ENCODE measurements at places on chromosomes 1 and 21.

DNA sequence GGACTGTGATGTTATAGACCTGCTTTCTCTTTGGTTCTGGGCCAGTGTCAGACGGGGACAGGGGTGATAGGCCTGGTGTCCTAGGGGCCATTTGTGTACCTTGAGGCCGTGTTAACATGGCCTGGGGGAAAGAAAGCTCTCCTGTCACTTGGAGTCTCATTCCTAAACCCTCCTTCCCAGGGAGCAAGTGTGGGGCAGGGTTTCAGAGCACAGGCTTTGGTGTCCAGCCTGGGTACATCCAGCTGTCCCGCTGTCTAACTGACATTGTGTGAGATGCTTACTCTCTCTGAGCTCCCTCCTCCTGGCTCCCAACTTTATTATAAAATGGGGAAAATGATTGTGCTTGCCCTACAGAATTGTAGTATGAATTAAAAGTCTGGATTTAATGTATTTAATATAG, 32.6 kb upstream of the EPHA8 start:
- DNase-seq, result no peak

- DNase-seq, result no peak
Measured at GRCh38 chr21:44443891-44444285, 11.4 kb upstream of the LRRC3 start.

GRCh38 chr1:100847361-100848082, 47.1 kb downstream of the EXTL2 start:
- no peak for DNase-seq

DNA sequence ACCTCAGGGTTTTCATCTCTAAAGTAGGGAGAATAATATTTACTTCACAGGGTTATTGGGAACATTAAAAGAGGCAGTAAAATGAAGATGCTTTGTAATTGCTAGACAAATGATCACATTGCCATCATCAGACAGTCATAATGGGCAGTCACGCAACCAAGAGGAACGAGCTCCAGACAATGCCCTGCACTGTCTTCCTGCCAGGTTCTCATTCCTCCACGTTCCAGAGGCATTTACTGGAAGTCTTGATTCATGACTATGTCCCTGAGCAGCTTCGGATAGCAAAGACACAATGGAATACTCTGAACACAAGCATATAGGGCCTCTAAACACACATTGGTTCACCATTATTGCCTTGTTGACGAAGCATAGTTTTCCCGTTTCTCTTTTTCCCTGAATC, 389.7 kb downstream of the NTNG1 start:
- no peak for DNase-seq

DNA sequence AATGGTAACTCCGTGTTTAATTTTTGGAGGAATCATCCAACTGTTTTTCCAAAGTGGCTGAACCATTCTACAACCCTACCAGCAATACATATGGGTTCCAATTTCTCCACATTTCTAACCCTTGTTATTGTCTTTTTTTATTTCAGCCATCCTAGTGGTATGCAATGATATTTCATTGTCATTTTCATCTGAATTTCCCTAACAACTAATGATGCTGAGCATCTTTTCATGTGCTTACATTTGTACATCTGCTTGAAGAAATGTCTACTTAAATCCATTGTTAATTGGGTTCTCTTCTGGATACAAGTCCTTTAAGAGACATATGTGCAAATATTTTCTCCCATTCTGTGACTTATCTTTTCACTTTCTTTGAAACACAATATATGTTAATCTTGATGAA, 43.3 kb downstream of the EPRS1 start:
- DNase-seq, result no peak

DNA sequence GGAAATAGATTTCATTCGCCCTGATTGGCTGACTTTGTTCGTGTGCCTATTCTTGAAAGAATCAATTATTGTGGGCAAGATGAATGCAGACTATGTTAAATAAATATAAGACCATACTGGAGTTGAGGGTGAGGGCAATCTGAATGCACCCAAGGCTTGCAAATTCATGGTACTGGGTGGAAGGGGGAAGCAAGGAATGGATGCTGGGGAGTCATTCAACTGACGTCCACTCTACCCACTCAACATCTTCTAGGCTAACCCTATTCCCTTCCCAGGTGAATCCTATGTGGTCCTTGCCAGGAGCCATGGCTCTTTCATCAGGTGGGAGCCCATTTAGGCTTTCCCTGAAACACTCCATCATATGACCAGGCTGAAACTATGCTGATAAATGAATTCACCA, 5.7 kb upstream of the CYP4B1 start:
- no peak for DNase-seq

DNA sequence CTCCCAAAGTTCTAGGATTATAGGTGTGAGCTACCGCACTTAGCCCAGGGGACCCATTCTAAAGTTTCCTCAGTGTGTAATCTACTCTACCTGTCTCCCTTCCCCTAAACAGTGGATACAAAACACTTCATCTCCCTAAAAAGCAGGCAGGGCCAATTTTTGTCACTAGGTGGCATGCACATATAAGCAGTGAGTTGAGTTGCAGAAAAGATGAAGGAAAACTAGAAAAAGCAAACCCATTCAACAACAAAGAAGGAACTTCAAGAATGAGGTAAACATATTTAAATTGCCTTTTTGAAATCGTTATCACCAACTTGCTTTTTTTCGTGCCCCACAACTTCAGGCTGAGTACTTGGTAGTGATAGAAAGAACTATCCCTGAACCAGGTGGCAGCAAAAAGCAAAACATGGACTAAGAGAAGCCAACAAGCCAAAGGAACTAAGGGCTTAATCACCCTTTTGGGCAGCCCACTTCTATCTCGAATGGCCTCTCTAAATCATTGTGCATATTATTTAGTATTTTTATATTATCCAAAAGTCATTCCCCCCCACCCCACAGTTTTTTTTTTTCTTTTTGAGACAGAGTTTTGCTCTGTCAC, 19.7 kb upstream of the ALDH9A1 start:
- peak; percentile 51 for DNase-seq

DNA sequence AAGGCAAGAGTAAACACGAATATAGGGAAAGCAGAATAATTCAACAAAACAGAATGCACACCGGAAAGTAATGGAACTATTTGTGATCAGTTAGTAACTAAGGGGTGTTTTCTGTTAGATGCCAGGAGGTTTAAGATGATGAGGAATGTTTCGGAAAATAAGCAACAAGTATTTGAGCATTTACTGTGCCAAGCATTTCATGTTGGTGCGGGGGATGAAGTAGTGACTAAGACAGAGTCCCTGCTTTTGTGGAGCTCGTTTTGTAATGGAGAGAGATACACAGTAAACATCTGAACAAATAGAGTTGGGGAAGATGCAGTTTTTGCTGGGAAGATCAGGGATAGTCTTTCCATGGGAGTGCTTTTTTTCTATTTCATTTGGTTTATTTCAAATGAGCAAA, 78.7 kb downstream of the DYRK1A start:
- no peak for DNase-seq

GRCh38 chr1:66012106-66012784, 219.6 kb downstream of the PDE4B start:
- no peak for DNase-seq

DNA sequence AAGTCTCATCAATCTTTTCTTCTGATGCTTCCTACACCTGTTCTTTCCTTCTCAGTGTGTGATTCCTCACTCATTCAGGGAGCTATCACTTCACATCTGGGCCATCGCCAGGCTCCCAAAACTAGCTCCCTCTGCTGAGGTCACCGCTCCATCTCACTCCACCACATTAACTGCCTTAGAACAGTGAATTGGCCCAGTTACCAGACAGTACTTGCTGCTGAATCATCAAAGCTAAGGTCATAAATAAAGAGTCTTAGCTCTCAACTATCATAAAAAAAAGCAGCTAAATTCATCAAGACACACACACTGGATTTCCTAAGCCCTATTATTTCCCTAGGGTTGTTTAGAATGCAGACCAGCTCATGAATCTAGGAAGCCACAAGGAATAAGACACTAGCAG, 18.8 kb upstream of the SRM start:
- DNase-seq, result no peak

DNA sequence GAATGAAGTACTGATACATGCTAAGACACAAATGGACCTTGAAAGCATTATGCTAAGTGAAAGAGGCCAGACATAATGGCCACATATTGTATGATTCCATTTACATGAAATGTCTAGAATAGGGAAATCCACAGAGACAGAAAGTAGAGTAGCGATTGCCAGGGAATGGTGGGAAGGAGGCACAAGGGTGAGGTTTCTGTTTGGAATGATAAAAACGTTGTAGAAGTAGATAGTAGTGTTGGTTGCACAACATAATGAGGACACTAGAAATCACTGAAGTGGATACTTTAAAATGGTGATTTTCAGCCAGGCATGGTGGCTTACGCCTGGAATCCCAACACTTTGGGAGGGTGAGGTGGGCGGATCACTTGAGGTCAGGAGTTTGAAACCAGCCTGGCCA, 97.6 kb upstream of the VANGL1 start:
- no peak for DNase-seq

DNA sequence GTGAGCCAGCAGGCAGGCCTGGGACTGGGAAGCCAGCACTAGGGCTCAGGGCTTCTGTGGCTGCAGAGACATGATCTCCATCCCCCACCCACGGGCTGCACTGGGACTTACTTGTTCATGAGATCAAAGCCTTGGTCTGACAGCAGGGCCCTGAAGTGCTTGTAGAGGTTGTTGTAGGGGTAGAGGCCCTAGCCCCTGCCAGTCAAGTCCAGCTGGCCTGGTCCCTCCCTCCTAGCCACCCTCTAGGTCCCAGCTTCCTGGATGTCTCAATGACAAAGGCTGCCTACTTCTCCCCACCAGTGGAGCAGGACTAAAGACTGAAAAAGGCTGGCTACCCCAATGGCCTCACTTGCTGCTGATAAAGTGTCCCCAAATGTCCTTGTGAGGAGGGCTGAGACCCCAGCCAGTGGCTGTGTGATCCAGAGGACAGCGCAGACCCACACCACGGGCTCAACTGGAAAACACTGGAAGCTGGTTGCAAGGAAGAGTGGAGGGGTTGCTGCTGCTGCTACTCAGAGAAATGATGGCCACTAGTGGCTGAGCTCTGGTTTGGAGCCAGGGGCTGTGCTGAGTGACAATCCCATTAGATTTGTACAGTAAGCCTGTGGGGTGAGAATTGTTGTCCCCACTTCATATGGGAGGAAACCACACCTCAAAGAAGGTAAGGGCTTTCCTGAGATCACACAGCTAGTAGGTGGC, 1.4 kb downstream of the HTR1D start:
- no peak for DNase-seq

- no peak for DNase-seq
Measured at GRCh38 chr1:17168091-17168876, 36.6 kb upstream of the PADI1 start.

DNA sequence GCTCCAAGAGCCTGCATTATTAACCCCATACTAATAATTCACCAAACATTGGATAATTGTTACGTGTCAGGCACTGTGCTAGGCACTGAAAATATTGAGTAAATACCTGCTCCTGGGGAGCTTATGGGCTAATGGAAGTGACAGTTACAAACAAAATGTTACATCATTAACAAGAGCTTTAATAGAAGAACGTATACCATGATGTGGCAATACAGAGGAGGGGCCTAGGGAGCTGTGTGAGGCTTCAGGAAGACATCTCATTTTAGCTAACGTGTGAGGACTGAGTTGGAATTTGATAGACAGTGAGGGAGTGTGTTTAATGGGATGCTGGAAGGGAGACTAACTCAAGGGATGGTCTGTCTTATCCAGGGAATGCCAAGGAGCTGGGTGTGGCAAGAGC, 16.5 kb upstream of the TSPAN2 start:
- no peak for DNase-seq

DNA sequence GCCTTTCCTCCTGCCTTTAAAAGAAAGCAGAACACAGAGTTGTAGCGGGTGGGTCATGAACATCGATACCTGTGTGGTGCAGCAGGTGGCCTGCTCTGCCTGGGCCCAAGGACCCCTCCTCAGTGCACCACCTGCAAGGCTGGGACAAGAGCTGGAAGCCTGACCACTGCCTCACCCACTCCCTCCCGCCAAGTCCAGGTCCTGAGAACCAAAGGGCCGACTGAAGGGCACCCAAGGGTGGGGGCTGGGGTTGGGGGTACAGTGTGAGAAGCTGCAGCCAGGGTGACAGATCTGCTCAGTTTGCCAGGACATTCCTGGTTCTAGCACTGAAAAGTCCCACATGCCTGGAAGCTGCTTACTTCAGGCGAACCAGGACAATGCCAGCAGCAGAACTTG, 36.1 kb downstream of the NTPCR start:
- DNase-seq, result no peak

DNA sequence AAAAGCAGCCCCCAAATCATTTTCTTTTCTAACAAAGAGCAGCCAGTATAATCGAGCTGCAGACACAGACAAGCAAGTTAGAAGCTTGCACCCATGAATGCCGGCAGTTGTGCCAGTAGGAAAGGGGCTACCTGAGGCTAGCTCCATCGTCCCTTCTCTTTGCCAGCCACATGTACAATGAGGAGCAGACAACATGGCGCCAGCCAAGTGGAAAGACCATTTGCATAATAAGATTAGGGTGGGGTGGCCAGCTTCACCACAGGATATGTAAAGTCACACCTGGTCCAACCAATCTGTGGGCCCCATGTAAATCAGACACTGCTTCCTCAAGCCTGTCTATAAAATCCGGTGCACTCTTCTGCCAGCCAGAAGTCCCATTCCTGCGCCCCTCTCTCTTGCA, 103.7 kb downstream of the CCDC185 start:
- DNase-seq, result no peak

DNA sequence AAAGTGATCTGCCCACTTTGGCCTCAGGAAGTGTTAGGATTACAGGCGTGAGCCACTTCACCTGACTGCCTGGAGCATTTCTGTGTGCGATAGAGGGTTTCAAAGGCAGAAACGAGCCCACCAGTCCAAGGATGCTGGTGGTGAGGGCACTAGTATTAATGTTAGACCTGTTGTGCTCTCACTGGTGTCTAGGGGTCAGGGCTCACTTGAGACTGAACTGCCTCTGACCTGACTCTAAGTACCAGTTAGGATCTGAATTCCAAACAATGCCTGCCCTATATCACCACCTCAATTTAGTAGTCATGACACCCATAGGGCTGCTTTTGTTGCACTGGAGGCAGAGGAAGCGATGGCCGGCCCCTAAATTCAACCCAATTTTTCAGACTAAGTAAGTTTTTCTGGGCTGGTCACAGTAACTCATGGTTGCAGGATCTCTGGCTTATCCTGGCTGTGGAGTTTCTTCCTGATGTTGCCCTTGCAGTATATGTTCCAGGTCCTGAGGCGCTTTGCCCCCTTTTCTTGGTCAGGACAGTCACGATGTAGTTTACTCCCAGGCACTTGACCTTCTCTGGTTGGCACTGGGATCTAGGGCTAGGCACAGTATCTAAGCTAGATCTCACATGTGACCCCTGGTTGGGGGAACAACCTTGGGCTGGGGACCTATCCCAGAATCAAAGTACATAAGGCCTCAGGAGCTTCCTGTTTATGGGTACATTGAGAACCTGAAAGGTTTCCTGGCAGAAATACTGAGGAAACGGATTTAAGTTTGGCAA, 4.5 kb downstream of the CCDC17 start:
- DNase-seq, result no peak

GRCh38 chr1:42186152-42186551, 21.6 kb upstream of the GUCA2A start:
- DNase-seq, result no peak

DNA sequence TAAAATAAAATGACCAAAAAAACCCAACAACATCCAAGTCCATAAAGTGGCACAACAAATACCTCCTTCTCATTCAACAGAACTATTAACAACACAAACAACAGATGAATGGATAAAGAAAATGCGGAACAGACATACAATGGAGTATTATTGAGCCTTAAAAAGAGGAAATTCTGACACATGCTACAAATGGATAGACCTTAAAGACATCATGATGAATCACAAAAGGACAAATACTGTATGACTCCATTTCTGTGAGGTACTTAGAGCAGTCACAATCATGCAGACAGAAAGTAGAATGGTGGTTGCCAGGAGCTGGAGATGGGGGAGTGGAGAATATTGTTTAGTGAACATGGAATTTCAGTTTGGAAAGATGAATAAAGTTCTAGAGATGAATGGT, 42.6 kb downstream of the EYA3 start:
- no peak for DNase-seq
